ENCODE measurements at places on chromosomes 2 and 18. TPM values are rescaled to one million over a fixed set of nuclear protein-coding genes. Genes with fewer than 3 reads are reported as not detected.

- H3K36me3 ChIP-seq = no peaks in the 10 kb centered on the region
- no peak for DNase-seq
- no peak overlapping the region for H3K27ac ChIP-seq
- peaks cover 12% of the 10 kb centered on the region for H3K27me3 ChIP-seq
Observed at GRCh38 chr18:21300035-21300907, 58.2 kb downstream of the GREB1L start.

DNA sequence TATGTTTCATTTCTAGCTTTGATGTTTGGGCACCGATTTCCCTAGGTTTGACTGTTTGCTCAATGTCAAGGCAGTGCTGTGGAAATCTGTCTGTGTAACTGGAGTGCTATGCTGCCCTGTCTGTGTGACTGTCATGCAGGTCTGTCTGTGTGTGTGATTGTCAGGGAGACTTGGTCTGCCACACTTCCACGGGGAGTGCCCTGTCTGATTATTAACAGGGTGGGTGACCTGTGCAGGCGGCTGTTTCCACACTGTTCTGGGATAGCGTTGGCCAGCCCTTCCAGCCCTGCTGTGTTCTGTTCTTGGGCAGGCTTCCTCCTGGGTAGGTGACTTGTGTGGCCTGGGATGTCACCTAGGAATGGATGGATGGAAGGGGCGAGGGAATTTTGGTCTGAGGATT is 85.3 kb downstream of the FHOD3 start:
- no peak overlapping the region for H3K4me3 ChIP-seq
- no peaks in the 10 kb centered on the region for H3K4me1 ChIP-seq
- no peak overlapping the region for H3K27ac ChIP-seq
- no peaks in the 10 kb centered on the region for H3K36me3 ChIP-seq
- peaks cover 1% of the 10 kb centered on the region for H3K27me3 ChIP-seq

GRCh38 chr2:239285932-239286230 is 114.9 kb downstream of the HDAC4 start:
- peak overlapping the region; percentile 83 for H3K27ac ChIP-seq
- H3K4me1 ChIP-seq = peaks cover 65% of the 10 kb centered on the region
- peak overlapping the region; percentile 66 for H3K4me3 ChIP-seq
- H3K27me3 ChIP-seq = peaks cover 1% of the 10 kb centered on the region
- H3K36me3 ChIP-seq = no peaks in the 10 kb centered on the region

GRCh38 chr2:168851674-168852320 is 38.4 kb downstream of the SPC25 start:
- H3K27ac ChIP-seq = no peak overlapping the region
- no peaks in the 10 kb centered on the region for H3K4me1 ChIP-seq
- no peak overlapping the region for H3K4me3 ChIP-seq
- no peak for DNase-seq

Gene FIGN
- total RNA-seq = not detected

Gene ACKR3
- total RNA-seq = 3.4 TPM

Gene VWC2L
- not detected for total RNA-seq
